ENCODE measurements at places on chromosomes 6 and 20.
A peak's percentile ranks its signal among the peaks of the same experiment; 100 is the strongest.

GRCh38 chr20:15507151-15507550 lies 1066.1 kb downstream of the KIF16B start:
- no peak for DNase-seq

GRCh38 chr20:49037962-49038387 lies 8.1 kb upstream of the CSE1L start:
- DNase-seq, result no peak

- no peak for DNase-seq
These were observed 216.2 kb downstream of the MYLK4 start for GRCh38 chr6:2534406-2535042.

DNA sequence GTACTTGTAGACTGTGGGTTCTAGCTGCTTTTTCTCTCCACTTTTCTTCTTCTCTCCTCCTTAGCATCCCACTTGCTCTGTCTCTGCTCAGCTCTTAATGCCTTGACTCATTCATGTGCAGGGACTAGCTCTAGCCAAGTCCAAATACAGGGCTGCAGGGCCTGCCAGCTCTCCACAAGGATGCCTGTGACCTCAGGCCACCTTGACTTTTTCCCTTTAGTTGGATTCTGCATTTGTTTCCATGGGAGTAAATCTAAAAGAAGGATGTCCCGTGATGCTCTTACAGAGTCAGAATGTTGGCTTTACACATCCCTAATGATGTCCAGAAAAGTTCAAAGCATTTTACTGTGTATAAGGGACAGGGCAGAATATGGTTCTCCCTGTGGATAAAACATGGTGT lies 101.8 kb upstream of the PREP start:
- peak; percentile 22 for DNase-seq

DNA sequence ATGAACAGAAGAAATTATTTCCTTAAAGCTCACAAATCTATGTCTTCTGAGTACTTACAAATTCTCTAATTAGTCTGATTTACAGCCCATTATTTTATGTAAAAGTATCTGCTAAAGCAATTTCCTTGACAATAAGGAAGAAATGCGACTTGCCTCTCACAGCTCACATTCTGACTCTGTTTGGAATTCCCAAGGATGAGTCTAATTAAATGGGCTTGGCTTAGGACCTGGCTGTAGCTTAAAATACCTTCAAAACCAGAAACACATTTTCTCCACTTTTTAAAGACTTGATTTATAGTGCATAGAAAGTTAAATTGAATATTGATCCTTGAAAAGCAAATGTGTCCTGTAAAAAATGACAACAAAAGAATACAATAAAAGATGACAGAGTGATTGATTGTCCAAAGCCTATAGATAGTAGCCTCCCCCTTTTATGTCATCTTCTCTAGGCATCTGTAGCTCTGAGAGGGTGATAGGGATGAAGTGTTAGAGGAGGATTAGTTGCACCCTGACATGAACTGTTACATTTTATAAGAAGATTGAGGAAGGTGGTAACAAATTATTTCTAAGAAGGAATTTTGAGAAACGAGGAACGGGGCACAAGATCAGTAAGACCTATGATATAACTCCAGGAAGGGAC lies 118.9 kb downstream of the MACROD2 start:
- DNase-seq, result no peak

- no peak for DNase-seq
These were observed 29.9 kb downstream of the COX4I2 start for GRCh38 chr20:31667315-31668285.

DNA sequence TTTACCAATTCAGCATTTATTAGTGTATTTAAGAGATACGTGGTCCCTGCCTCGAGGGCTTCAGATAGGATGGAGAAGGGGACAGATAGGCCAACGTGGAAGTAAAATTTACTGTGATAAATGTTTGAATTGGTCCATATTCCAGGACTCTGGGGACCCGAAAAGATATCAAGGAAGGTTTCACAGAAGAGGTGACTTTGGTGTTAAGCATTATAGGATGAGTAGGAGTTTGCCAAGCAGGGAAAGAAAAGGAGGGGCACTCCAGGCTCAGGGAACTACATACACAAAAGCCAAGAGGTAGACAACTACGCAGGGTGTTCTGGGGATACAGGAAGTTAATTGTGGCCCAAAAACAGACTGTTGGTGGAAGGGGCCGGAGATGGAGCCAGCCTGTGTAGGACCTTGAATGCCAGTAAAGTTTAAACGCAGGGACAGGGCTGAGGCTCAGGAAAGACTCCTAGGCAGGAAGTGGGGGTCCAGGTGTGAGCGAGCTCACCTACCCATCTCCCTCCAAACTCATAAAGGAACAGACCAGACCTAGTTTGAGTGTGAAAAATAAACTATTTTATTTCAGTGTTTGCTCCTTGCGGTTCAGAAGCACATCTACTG lies 37.0 kb downstream of the TGM2 start:
- DNase-seq, result no peak

DNA sequence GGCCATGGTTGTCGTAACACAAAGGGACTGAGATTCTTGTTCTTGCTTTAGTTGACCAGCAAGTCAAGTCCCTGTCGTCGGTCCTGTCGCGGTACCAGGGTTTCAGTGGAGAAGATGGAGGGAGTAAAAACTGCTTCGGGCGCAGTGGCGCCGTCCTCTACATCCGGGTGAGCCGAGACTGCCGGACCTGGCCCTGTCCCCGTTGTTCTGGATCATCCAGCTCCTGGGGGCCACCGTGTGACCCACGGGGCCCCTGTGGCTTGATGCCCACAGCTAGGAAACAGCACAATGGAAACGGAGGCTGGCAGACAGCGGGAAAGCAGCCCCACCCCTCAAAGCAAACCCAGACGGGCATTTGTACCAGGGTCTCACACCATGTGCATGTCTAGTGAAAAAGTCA lies 15.0 kb downstream of the MTG2 start:
- DNase-seq, result no peak

DNA sequence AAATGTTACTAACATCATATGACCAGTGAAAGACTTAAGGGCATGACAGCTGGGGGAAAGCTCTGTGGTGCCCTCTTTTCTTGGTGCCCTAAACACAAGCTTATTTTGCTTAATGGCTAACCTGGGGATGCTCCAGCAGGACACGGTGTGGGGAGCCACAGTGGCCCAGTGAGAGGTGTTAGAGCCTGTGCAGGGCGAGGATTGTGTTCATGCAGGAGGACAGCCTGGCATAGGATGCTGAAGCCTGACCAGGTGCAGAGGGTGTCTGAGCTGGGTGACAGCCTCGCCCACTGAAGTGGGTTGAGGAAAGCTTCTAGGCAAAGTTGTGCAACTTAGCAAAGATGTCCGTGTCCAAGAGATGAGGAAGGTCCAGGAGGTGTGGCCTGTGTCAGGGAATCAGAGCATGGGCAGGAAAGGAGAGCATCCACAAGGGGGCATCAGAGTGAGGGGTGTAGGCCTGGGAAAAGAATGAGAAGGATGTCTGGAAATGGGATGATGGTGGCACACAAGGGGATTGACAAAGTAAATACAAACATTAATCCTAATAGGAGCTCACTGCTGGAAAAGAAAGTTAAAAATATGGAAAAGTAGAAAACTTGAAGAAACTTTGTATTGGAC lies 33.9 kb downstream of the SLC17A4 start:
- peak; percentile 59 for DNase-seq

GRCh38 chr6:155530219-155530834 lies 74.7 kb upstream of the NOX3 start:
- DNase-seq, result peak; percentile 40

DNA sequence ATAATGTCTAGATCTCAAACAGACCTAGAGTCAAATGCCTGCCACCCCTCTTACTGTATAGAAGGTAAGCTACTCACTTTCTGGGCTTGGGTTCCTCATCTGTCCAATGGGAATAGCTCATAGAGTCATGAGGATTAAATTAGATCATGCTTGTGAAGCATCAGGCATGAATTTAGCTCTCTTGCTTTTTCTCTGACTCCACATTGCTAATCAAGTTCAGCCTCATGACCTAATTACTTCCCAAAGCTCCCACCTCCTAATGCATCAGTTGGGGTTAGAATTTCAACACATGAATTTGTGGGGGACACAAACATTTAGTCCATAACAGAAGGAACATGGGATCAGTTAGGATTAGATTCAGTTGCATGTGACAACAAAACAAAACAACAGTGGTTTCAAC lies 4.6 kb upstream of the DDX27 start:
- no peak for DNase-seq

GRCh38 chr6:22809370-22809769 lies 240.0 kb downstream of the HDGFL1 start:
- DNase-seq, result no peak

GRCh38 chr6:98787435-98787834 lies 46.9 kb upstream of the POU3F2 start:
- no peak for DNase-seq

GRCh38 chr6:158826819-158827501 lies 7.8 kb upstream of the EZR start:
- no peak for DNase-seq

- DNase-seq, result no peak
These were observed 19.1 kb downstream of the NKX2-4 start for GRCh38 chr20:21378259-21378658.

DNA sequence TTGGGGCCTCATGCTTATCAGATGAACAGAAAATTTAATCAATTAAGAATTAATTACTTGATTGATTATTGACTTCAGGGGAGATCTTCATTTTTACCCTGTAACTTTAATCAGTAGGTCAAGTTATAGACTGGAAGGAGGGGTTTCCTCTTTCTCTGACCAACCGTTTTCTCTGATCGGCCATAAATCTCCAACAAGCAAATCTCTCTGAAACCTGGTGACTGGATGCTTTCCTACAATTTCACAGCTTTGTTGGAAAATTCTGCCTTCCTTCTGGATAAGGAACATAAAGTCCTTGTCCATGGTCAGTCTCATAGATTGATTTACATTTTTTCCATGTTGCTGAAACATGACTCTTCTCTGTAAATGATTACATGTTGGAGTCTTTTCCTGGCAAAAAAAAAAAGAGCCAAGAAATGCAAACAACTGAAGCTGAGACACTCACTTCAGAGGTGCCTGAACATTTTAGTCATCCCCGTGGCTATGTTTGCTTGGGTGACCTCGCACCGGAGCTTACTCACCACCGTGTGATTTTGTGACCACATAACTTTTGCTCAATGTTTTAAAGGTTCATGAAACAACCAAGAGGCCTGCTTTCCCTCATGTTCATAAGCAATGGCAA lies 31.0 kb downstream of the IRF4 start:
- DNase-seq, result peak; percentile 94

DNA sequence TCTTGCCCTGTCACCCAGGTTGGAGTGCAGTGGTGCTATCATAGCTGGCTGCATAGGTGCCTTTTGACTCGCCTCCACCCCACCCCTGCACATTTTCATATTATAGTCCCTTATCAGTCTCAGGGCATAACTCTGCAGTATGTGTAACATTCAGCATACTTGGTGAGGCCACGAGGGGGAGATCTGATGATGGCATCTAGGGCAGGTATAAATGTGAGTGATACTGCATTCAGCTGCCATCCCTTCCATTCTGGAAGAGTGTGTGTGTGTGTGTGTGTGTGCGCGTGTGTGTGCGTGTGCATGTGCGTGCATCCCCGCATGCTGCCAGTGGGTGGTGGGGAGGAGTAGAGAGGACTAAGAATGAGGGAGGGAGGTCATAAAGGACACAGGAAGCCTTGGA lies 81.4 kb downstream of the JARID2 start:
- no peak for DNase-seq

DNA sequence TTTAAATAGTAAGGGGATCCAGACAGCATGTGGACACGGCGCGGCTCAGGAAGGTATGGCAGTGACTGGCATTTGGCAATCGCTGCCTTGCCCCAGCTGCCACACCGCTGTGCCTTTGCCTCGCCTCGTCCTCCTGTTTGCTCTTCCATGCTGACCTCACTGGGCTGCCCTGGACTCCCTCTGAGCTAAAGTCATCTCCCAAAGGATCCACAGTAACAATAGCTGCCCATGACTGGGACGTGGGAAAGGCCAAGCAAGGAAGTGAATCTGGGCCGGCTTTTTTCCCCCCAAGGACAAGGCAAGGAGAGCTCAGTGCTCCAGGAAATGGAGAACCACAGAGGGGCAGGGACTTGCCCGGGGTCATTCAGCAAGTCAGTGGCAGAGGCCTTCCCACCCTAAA lies 48.1 kb downstream of the JPH2 start:
- DNase-seq, result no peak

- no peak for DNase-seq
These were observed 263.9 kb downstream of the FRK start for GRCh38 chr6:115796829-115797228.

GRCh38 chr6:101818051-101818450 lies 424.5 kb downstream of the GRIK2 start:
- no peak for DNase-seq

DNA sequence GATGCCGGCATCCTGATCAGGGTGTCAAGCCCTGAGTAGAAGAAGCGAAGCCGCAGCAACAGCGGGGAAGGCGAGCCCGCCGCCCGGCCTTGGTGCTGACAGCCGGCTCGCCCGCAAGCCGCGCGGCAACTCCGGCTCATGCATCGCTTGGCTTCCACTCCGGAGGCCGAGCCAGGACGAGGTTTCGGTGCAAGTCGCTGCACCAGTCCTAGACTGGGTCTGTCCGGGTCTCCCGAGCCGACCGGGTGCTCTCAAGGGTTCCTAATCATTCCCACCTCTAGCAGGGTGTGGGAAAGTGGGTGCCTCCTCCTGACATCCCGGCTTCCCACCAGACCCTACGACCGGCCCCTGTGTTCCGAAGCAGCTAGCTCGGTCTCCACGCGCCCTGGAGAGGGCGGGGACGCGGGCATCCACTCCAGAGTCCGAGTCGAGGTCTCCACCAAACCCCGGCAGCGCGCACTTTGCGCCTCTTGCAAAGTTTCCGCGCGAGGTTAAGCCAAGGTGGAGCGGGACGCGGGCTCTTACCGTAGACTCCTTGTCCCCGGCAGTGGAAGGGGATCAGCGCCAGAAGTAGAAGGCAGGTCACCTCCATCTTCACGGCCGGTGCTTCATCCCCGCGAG lies 1.4 kb downstream of the MDGA1 start:
- DNase-seq, result peak; percentile 57

GRCh38 chr6:113246186-113246585 lies 611.0 kb upstream of the MARCKS start:
- no peak for DNase-seq

DNA sequence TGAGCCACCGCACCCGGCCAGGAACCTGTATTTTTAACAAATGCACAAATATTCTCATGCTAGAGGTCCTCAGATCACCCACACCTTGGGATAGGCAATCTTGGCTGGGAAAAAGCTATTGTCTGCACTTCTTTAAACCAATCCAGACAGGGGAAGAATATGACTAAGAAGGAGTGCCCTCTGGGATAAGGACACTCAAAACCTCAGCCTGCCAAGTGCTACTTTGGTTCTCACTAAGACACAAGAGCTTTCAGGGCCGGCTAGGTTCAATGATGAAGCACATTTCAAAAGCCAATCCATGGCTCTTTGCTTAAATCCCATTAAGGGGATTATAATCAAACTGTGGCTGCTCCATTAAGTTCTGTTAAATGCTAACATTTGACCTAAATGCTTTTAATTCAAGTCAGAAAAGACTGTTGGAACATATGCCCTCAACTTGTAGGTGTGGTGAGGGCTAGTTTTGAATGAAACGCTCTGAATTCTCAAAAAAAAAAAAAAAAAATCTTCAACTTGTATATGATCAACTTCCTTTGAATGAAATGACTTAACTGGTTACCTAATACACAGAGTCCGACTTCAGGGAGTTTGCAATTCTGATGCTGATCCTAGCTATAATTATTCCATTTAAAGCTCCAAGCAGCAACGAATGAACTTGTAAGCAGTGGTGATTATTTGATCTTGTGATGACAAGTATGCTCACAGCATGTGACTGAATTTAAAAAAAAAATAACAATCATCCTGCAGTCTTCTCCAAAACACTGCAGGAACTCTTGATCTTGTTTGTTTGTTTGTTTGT lies 56.6 kb downstream of the SLC23A2 start:
- DNase-seq, result peak; percentile 54

GRCh38 chr20:53728359-53728758 lies 134.7 kb upstream of the ZNF217 start:
- no peak for DNase-seq

Data from AG08395 (cell line).